ENCODE measurements at places on chromosomes 2 and 18.

DNA sequence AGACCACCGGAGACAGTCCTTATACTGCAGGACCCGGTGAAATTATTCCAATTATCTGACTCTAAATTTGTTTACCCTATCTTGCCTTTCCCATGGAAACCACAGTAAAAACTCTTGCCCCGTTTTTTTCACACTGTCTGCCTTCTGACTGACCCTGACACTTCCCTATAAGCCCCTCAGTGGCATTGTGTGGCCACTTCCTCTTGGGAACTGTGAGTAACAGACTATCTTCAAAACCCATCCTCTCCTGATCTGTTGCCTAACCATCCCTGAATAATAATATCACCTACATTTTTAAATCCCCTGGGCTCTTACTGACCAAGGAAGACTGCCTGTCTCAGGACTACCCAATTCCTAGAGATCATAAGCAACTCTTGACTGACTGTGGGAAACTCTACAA lies 42.6 kb upstream of the RNF152 start:
- DNase-seq, result no peak

GRCh38 chr2:157611110-157611509 lies 17.6 kb downstream of the ACVR1C start:
- no peak for DNase-seq

DNA sequence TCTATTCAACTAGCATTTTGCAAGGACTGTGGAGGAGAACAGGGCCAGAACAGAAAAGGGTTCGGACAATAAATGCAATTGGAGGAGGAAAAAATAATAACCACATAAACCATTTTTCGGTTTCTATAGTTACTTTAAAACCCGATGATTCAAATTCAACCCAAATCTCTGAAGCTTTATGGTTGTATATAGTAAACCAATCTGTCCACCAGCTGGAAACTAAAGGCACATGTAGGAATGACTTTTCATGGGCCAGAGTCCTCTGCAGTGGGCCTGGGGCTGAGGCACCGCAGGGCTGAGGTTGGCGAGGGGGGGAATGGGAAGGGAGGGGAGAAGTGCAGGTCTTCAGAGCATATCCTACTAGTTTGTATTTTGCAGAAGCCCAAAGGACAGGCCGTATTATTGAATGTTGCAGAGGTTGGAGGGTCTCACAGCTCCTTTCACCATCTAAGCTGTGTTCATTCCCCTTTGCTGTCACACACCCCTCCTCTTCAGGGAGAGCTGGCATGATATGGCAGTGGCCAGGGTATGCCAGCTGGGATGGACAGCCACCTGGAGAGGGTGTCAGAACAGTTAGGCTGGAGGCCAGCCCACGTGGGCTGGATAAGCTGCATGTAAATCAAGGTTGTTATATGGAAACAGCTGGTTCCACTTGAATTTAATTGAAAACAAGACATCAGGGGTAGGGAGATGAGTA lies 267.1 kb downstream of the PRKCE start:
- DNase-seq, result no peak

DNA sequence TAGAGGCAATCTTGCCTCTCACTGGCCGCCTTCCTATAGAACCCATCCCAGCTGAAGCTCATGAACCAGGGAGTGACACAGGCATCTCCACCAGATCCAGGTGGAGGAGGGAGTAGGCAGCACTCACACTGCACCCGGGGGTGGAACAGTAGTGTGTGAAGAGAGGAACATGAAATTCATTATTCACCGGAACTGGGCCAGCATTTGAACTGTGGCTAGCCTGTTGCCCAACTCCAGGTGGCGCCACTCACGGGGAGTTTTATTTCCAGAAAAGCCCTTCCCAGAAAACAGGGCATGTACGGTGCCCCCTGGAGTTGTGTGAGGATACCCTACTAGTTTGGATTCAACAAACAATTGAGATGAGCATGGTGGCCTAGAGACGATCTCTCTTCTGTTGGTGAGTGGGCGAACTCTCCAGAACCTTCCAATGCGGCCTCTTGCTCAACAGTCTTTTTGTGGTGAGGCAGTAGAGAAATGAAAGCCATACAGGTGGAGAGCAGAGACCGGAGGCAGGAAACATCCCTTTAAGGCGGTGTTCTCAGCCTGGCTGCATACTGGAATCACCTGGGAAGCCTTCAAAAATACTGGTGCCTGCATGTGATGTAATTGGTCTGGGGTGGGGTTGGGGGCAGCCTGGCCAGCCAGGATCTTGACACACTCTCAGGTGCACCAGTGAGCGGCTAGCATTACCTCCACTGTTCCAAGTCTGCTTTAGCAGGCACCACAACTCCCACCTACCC lies 73.5 kb upstream of the NEDD4L start:
- no peak for DNase-seq

GRCh38 chr2:234953116-234954031 lies 1.6 kb downstream of the SH3BP4 start:
- DNase-seq, result no peak

- no peak for DNase-seq
These were observed 183.9 kb upstream of the KLHL14 start for GRCh38 chr18:32956591-32957315.

GRCh38 chr2:238241970-238242369 lies 2.1 kb upstream of the HES6 start:
- DNase-seq, result no peak

- DNase-seq, result no peak
These were observed 131.2 kb downstream of the TRIB2 start for GRCh38 chr2:12847694-12848575.

DNA sequence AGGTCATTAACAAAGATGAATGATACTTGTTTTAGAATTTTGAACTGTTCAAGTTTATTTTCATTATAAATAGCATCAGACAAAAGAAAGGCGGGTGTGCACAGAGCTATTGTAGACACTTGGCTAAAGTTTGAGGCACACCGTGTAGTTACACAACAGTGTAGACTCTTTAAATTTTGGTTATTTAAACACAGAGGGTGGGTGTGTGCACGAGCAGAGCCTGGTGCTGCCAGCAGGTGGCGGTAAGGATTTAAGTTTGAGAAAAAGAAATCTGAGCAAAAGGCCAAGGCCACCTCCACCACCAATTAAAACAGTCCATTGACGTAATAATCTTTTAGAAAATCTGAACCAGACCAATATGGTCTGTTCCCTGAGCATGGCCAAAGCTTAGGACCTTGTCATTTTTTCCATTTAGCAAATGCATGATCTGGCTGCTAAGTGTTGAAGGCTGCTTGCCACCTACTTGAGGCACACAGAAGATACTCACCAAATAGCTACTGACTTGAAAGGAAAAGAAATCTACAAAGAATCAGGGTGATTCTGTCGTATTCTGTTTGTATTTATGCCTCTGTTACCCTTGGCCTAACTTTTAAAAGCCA lies 14.3 kb downstream of the COPS7B start:
- DNase-seq, result peak; percentile 8

- DNase-seq, result no peak
These were observed 63.9 kb downstream of the CCDC148 start for GRCh38 chr2:158392687-158393086.

GRCh38 chr2:64950226-64951160 lies 38.7 kb upstream of the SLC1A4 start:
- DNase-seq, result no peak

DNA sequence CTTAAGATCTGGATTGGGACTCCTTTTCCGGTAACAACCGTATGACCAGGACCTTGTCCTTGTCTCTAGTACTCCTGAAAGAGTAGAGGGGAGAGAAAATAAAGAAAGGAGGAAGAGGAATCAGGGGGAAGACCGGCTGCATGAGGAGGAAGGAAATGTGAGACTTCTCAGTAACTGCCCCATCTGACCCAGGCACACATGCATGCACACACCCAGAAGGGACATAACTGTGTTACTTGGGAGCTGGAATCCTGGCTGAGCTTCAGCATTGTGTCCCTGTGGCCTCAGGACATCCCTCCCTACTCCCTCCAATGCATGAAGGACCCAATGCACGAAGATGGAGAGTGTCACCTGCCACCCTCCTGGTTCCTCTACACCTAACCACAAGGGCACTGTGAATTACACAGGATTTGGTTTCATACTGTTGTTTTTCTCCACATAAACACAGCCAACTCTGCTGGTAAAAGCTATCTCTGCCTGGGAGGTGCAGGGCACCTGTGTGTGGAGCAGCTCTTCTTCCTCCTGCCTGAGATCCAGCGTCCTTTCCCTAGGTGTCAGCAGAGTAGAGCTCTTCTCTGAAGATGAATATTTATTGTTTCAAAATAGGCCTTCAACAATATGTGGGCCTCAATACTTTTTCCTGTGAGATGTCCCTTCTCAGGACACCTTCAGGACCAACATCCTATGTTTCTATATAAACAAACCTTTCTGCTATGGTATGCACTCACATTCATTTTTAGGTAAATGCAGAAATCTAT lies 574.1 kb upstream of the ID2 start:
- DNase-seq, result no peak

DNA sequence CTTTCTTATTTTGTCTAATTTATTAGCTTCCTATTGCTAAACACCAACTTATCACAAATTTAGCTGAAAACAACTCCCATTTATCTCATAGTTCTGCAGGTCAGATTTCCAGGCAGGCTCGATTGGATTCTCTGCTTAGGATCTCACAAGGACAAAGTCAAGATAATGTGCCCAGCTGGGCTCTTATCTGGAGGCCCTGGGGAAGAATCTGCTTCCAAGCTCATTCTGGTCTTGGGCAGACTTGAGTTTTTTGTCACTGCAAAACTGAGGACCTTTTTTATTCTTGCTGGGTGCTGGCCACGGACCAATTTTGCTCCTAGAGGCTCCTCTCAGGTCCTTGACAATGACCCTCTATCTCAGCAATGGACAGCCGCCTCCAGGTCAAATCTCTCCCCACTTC lies 215.5 kb downstream of the TRIB2 start:
- DNase-seq, result no peak

GRCh38 chr2:179247318-179248023 lies 17.2 kb downstream of the SESTD1 start:
- no peak for DNase-seq

- no peak for DNase-seq
These were observed 171.5 kb downstream of the MTCL1 start for GRCh38 chr18:8876887-8877286.

DNA sequence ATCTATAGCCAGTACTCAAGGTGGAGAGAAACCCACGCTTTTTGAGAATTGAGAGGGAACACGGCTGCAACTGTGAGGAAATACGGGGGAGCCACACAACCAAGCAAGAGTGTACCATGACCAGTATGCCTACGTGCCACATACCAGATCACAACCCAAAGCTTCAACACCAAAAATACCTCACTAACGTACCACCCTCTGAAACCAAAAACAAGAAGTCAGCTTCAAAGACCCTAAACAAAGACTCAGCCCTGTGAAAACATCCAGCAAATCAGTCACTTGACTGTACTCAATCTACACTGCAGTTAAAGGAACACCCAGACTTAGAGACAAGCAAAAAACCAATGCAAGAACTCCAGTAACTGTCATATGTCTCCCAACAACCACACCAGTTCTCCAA lies 17.0 kb downstream of the RNU4ATAC start:
- DNase-seq, result no peak

- no peak for DNase-seq
These were observed 205.0 kb upstream of the SMAD2 start for GRCh38 chr18:48135436-48135966.

DNA sequence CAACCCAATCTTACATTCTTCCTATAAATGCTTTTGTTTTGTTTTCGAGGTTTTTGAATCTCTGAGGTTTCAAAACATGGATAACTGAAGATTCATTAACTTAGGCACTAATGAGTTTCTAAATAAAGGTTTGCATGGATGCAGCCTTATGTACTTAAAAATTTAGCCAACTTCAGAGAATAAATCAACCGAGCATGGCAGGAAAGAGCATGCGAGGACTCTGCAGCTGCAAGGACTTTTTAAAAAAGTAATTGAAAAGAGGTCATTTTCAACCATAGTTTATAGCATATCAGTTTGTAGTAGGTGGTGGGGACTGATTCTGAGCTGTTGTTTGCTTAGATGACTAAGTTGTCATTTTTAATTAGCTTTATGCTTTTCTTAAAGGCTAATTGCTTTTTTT lies 567.0 kb upstream of the ZEB2 start:
- DNase-seq, result no peak

DNA sequence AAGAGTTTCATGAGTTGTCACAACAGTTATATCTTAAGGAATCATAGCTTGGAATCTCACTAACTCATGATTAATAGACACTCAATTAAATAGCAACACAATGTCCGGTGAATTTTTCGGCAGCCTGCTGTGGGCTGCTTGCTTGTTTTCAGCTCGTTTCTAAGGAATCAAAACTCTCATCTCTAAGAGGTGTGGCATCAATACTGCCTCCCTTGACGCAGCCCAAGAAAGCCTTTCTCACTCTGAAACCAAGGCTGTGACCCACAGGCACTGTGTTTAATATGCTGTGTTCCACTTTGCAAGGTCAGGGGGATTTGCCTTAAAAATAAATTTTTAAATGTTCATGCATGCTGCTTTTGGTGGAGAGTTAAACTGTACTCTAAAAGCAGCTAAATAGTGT lies 5.4 kb downstream of the DCC start:
- no peak for DNase-seq

DNA sequence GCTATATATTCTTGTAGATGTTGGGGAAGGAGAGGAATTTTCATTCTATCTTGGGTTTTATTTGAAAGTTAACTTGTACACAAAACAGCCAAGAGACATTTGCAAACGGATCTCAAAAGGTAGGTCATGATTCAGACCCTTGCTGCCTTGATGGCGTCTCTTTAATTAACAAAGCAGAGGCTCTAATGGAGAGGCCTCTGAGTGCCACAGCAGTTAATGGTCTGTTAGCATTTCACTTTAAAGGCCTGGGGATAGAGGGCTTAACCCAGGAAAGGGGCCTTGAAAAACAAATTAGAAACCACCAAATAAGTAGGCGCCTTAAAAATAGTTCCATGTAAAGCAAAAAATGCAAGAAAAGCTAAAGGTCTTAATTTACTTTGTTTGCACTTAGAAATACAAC lies 836.9 kb upstream of the CELF4 start:
- DNase-seq, result no peak

DNA sequence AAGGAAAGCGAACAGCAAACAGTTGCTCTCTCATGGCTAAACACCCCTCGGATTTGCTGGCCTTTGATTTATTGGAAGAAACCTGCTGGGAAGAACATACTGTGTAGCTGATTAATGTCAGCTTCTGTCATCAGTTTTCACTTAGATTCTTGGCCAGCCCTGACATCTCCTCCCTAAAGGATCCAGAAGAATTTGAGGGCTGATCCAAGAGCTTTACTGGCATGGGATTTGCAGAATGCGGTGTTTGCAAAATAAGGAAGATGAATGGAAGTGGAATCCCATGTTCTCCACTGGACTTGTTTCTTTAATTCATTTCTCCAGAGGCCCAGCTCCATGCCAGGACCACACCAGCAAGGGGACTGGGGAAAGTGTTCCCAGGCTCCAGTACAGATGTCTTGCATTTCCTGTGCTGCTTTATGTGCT lies 80.5 kb downstream of the RDH14 start:
- no peak for DNase-seq

- no peak for DNase-seq
These were observed 67.2 kb downstream of the SMAD4 start for GRCh38 chr18:51097021-51097822.
